ENCODE measurements at places on chromosomes 12 and 14. TPM values are rescaled to one million over a fixed set of nuclear protein-coding genes. Genes with fewer than 3 reads are reported as not detected.

GRCh38 chr12:93645702-93646101, 31.5 kb upstream of the CRADD start:
- DNase-seq, result no peak

DNA sequence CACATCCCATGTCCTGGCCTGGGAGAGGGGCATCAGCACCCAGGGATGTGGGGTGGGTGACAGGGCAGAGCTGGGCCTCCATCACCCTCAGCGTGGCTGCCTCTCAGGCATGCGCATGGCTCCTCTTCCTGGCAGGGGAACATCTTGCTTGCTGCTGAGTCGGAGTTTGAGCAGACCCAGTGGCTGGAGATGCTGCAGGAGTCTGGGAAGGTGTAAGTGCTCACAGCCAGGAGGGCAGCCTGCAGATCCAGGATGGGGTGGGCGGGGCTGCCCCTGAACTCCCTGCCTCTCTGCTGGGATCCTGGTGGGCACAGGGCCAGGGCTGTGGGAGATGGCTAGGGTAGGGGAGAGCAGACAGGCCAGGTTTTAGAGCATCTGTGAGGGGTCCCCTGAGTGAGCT, 16.2 kb downstream of the PLEKHD1 start:
- no peak for DNase-seq

DNA sequence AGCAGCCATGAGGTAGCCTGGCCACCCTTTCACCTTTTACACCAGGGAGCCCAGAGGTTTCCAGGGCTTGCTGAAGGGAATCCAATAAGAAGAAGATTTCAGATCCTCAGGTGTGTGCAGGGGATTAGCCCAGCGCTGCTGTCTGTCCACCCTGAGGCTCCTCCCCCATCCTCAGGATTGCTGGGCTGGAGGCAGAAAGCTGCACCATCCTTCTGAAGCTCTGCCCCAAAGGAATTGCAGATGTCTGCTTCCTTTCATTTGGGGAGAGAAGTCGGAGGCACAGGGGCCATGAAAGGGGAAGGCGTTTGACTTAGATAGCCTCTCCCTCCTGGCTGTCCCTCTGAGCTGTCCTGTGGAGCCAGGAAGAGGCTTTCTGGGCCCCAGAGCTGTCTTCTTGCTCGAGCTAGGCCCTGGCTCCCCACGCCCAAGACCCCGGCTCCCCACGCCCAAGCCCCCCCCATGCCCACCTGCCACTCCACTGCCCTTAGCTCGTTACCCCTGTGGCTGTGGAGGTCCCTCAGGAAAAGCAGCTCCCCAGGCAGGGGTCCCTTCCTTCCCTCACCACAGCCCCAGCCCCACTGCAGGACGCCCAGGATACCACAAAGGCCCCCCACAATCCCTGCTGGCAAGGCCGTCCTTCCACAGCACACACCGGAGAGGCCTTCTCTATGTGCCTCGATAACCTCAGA, 359.0 kb downstream of the CACNA1C start:
- DNase-seq, result no peak

DNA sequence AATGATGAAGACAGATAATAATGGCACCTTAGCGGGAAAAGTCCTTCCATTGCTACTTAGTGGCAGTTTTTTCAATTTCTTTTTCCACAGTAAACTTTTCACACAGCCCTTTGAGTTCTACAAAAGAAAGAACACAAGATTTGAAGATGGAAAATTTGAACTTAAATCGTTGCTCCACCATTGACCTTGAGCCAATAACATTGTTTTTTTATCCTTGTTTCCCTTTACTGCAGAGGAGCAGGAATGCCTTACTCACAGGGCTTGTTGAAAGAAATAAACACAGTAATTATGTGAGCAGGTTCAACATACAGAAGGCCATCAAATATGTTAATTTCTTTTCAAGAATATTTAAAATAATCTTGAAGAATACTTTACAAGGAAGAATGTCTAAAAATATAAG, 181.5 kb upstream of the KRR1 start:
- no peak for DNase-seq

GRCh38 chr14:99760817-99761216, 32.4 kb upstream of the EML1 start:
- DNase-seq, result no peak

- no peak for DNase-seq
Observed at GRCh38 chr14:34081576-34082136, 130.8 kb upstream of the EGLN3 start.

DNA sequence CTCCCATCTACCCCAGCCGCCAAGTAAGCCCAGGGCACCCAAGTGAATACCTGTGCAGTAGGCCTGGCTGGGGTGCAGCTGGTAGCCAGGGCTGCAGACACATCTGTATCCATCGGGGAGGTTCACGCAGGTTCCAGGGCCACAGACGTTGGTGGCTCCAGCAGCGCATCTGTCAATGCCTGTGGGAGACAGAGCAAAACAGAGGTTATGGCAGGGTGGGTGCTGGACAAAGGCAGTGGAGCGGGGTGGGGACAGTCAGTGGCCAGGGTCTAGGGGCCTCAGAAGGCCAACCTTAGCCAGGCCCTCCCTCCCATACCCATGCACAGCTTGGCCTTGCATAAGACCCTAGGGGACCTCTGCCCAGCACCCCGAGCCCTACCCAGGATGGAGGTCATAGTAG, 29.2 kb downstream of the ISCA2 start:
- DNase-seq, result no peak

DNA sequence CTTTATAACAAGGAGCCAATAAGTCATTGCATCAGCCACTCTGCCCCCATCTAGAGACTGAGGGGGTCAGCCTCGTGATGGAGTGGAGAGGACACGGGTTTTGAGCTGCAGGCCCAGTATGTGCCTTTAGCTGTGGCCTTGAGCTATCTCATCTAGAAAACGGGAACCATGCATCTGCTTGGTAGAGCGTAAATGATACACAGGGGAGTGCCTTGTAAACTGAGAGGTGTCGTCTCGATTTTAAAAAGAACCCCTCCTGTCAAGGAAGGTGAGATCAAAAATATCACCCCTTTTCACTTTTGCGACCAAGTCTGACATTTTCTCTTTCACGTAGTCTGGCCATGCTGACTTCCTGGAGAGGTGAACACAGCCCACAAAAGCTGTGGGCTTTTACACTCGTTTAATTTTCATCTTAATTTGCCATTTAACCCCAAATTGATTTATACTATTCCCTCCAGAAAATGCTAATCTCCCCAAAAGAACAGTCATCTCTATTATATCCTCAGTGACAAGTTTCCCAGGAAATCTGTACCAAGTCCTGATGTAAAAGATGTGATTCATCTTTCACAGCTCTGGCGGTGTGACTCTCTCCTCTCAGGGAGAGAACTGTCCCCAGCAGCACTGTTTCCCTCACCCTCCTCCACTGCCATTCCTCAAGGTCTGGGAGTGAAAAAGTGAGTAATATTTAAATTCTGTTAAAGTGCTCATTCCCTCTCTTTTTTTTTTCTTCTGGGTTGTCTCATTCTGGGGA, 30.6 kb downstream of the VCPKMT start:
- DNase-seq, result no peak

DNA sequence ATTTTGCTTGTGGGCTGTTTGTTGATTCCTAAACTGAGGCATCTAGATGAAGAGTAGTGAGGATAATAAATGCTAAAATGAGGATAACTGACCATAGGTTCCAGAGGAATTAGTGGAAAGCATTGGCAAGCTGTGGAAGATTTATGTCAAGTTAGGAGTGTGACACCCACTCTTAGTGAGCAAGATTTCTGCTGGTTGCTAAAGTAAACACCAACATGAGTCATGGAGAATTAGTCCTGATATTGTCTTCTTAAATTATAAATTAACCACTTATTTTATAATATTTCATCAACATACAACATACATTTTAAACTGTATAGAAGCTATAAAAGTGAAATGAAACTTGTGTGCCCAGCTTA, 328.2 kb downstream of the RPL10L start:
- DNase-seq, result no peak

DNA sequence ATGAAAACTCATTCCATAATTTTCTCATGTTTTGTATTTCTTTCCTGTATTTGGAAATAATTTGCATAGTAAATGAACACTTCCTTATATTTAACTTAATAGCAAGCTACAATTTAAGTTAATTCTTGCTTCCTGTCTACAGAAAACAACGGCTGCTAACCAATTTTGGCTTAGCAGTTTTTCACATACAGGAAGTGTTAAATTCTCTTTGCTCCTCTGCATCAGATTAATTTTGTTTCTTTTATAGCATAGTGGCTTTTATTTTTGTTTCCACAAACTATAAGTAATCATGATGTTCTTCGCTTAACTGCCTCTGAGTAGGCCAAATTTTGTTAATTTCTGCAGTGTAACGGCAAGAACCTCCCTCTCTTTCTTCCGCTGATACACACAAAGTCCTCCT, 182.9 kb downstream of the ALX1 start:
- no peak for DNase-seq

DNA sequence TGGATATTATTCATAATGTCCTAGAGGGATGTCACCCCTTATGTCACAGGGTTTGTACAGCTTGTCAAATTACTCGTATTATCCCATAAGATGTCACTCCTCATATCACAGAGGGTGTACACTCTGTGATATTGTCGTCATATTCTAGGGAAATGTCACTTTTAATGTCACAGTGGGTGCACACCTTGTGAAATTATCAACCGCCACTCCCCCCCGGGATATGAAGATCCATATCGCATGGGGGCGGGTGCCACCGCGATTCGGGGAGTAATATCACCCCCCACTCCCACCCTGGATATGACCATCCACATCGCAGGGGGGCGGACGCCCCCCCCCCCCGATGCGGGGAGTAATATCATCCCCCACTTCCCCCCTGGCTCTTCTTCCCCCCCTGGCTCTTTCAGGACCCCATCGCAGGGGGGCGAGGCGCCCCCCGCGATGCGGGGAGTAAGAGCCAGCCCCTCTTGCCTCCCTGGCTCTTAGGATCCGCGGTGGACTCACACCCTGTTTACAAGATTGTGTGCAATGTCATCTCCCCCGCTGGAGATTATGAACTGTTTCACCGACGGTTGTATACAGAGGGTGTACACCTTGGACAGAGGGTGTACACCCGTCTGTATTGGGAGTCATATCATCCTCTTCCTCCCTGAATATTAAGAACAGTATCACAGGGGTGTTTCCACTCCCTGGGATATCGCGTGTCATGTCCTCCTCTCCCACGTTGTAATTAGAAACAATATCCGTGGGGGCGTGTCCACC, 92.8 kb downstream of the FRMD6 start:
- no peak for DNase-seq

DNA sequence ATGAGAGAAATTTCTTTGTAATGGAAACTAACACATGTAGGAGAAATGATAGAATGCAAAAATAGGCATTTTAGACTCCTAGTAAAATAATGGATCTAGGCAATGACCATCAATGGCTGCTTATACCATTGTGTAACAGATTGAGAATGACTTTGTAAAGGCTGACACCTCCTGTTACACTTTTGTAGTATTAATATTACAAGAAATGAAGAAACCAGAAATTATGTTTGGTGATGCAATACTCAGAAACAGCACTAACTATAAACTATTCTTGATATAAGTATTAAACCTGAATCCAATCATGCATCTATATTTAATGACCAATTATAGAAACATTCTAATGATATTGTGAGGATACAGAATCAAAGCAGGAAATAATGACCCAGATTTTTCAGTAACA, 108.5 kb upstream of the CNTN1 start:
- DNase-seq, result no peak

DNA sequence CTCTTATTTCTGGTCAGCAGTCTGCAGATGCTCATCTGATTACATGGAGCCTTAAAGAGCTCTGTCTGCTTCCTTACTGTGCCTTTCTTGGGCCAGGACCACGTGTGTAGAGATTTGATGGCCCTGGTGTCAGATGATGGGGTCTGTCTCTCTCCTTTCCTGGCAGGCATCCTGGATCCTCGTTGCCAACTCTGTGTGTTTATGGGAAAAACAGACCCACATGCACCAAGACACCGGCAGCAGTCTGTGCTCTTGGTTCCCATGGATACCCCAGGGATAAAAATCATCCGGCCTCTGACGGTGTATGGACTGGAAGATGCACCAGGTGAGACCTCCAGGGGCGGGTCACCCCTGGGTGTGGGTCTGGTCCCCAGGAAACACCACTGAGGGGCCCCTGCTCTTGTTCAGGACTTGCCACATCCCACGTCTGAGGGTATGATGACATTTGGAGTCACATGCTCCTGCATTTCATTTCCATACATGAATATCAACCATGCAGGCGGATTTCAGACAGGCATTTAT, 18.5 kb upstream of the ALDH2 start:
- DNase-seq, result no peak

GRCh38 chr12:122090759-122091515, 12.4 kb downstream of the MLXIP start:
- DNase-seq, result no peak

DNA sequence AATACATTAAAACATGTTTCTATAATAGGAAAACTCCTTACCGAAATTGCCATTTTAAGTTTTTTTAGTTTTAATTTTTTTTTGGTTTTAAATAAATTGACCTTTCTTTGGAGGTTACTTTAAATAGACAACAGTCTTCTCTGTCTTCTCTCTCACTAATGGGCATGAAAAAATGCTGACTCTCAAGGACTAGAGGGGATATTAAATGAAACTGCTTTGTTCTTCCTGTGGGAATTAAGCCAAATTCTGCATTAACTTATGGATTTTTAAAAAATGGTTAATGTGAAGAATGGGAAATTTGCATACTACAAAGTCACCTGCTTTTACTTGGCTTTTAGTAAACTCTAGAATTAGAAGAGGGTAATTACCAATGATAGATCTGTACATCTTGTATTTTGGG, 378.9 kb downstream of the TMTC2 start:
- no peak for DNase-seq

GRCh38 chr12:104050436-104050835, 449 bp upstream of the GLT8D2 start:
- DNase-seq, result no peak

Gene PSEN1
- total RNA-seq, result 46.3 TPM

Gene SOCS2
- 273 TPM for total RNA-seq

Gene KRT72
- 22.1 TPM for total RNA-seq

Gene OAS2
- total RNA-seq, result 9.7 TPM

Gene FGD4
- total RNA-seq, result 49.3 TPM

Gene GXYLT1
- total RNA-seq, result 15.7 TPM

Gene PSME2
- 89.3 TPM for total RNA-seq

Gene PRR4
- 7.9 TPM for total RNA-seq

Gene PTCSC3
- not detected for total RNA-seq

Gene KRT8
- total RNA-seq, result 536 TPM

Gene C12orf54
- total RNA-seq, result not detected

Gene PLEK2
- total RNA-seq, result 21.1 TPM

Gene SOAT2
- 0.28 TPM for total RNA-seq

Gene TSFM
- 24.3 TPM for total RNA-seq

Gene RAD9B
- total RNA-seq, result 5.1 TPM
